WTC11 (cell line): ENCODE measurements at places on chromosomes 4 and X.

- peaks cover 93% of the 10 kb centered on the region for H3K4me1 ChIP-seq
- peak overlapping the region; percentile 74 for H3K27ac ChIP-seq
- H3K4me3 ChIP-seq = peak overlapping the region; percentile 55
- H3K27me3 ChIP-seq = no peaks in the 10 kb centered on the region; the same call in 1 of the 2 replicates
- peaks cover 6% of the 10 kb centered on the region for H3K36me3 ChIP-seq
- peak; percentile 15 for DNase-seq
Measured at GRCh38 chrX:70476934-70477733, 32.5 kb downstream of the DLG3 start.

DNA sequence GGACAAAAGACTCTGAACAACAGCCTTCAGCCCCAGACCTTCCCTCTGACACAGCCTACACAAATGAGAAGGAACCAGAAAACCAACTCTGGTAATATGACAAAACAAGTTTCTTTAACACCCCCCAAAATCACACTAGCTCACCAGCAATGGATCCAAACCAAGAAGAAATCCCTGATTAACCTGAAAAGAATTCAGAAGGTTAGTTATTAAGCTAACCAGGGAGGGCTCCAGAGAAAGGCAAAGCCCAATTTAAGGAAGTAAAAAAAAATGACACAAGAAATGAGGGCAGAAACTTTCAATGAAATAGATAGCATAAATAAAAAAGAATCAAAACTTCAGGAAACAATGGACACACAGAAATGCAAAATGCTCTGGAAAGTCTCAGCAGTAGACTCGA, 224.0 kb downstream of the TRIML1 start:
- no peak for DNase-seq
- peaks cover 8% of the 10 kb centered on the region for H3K4me1 ChIP-seq
- H3K36me3 ChIP-seq = no peaks in the 10 kb centered on the region
- H3K27me3 ChIP-seq = no peaks in the 10 kb centered on the region
- H3K27ac ChIP-seq = no peak overlapping the region

DNA sequence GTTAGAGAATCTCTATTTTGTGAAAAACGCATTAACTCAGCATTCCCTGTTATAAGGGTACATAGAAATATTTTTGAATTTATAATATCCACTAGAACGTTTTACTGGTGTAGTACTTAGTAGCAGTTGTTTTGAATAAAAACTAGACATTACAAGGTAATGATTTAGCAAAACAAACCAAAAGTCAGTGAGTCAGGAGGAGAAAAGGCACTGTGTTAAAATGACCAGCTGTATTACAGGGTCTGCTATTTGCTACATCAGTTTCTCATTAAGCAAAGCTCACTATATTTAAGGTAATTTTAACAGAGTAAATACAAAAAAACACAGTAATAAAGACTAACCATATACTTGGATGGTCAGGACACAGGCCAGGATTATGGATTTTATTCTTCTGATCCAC, 152.8 kb downstream of the RASL11B start:
- no peak for DNase-seq
- H3K27me3 ChIP-seq = no peaks in the 10 kb centered on the region
- peaks cover 8% of the 10 kb centered on the region; the same call in 1 of the 2 replicates for H3K4me1 ChIP-seq
- no peak overlapping the region for H3K4me3 ChIP-seq
- no peak overlapping the region for H3K27ac ChIP-seq

GRCh38 chr4:140090215-140090731, 63.7 kb downstream of the MAML3 start:
- no peak for DNase-seq
- no peak overlapping the region for H3K4me3 ChIP-seq
- no peaks in the 10 kb centered on the region for H3K27me3 ChIP-seq
- H3K36me3 ChIP-seq = no peaks in the 10 kb centered on the region
- peaks cover 75% of the 10 kb centered on the region for H3K4me1 ChIP-seq

- H3K4me3 ChIP-seq = peak within 1 kb of the TSS; percentile 71
- H3K36me3 ChIP-seq = no peaks in the 10 kb centered on the region
- no peak for DNase-seq
Measured at GRCh38 chr4:15469402-15470127, at the start of gene CC2D2A. CC2D2A (plus strand) TSS chr4:15469882; CDS start chr4:15475933, 6,051 bp downstream.

GRCh38 chr4:113013751-113014150, 35.7 kb upstream of the ANK2 start:
- H3K4me3 ChIP-seq = no peak overlapping the region
- 0 out of 2 replicates have a peak, but pooled peaks cover 5% of the 10 kb centered on the region for H3K4me1 ChIP-seq
- no peak overlapping the region for H3K27ac ChIP-seq
- H3K36me3 ChIP-seq = no peaks in the 10 kb centered on the region
- DNase-seq = no peak
